ENCODE measurements at places on chromosomes 3 and 15.

- no peak for DNase-seq
These were observed 14.8 kb upstream of the SKIC8 start for GRCh38 chr15:78314181-78314581.

DNA sequence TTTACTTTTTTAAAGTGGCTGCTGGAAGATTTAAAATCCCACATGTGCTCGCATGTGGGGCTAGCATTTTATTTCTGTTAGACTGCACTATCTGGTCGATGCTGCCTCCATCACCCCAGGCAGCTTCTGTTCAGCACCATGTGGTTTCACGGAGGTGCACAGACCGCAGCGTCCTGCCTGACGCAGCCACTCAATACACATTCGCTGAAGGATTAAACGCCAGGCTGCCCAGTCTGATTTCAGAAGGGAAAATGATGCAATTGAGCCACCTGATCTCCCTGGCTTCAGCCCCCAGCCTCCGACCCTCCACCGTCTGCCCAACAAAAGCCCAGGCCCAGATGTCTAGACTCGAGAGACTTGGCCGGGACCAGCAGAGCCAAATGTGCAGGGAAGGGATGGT is 84.5 kb downstream of the MEGF11 start:
- DNase-seq: no peak

- no peak for DNase-seq
These were observed 201.3 kb upstream of the MRPL3 start for GRCh38 chr3:131704098-131704497.

DNA sequence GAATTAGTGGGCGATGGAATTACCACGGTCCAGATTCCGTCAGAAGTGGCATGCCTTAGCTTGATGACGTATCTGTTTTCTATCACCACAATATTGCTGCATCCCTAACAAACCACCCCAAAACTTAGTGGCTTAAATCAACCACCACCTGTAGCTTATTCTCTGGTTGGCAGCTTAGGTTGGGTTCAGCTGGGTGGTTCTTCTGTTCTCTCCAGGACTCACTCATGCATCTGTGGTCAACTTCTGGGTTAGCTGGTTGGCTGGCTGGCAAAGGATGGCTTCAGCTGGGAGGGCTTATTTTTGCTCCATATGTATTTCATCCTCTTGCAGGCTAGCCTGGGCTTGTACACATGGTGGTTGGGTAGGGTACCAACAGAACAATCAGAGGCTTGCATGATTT is 288.8 kb upstream of the LRRFIP2 start:
- no peak for DNase-seq

GRCh38 chr3:194879991-194880939 is 194.6 kb downstream of the FAM43A start:
- DNase-seq: no peak

- no peak for DNase-seq
These were observed 51.2 kb downstream of the MCTP2 start for GRCh38 chr15:94282269-94283250.

DNA sequence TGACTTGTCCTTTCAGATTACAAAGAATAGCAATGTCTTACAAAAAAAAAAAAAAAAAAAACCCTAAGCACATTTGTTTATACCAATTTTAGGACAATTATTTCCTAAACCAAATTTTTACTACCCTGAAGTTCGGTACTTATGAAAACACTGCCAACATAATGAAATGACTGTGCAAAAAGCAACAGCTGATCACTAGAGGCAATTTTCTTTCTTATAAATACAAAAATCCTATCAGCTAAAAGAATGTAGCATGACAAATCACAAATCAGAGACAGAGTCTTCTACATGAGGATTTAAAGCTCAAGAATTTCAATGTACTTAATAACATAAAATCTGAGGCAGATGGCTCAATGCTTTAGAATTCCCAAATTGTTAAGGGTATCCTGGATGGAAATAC is 191.8 kb downstream of the MAGI1 start:
- no peak for DNase-seq

GRCh38 chr3:18249126-18249525 is 176.0 kb downstream of the SATB1 start:
- no peak for DNase-seq

- no peak for DNase-seq
These were observed 1.7 kb downstream of the GABRG3 start for GRCh38 chr15:26972636-26973035.

GRCh38 chr3:61981060-61981459 is 392.3 kb downstream of the FEZF2 start:
- no peak for DNase-seq

DNA sequence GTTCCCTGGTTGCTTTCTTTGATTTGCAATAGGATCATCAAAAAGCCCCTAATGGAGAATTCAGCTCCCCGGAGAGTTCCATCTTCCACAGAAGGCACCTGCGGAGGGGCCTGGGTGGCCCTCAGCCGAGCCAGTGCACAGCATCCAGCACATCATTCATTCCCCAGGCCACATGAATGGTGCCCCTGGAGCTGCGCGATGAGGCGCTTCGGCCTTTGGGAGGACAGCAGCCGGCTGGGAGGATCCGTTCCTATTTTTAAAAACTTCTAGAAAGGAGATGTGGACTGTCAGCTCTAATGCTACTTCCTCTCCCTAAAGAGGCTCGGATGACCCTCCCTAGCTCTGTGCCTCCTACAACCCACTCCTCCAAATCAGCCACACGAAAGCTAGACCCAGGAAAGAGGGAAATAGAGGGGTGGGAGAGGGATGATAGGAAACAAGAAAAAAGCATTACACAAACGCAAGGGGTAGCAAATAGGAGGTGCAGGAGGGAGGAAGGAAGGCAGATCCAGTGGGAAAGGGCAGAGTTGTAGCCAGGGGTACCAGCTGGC is 20.3 kb downstream of the EHD4 start:
- no peak for DNase-seq

DNA sequence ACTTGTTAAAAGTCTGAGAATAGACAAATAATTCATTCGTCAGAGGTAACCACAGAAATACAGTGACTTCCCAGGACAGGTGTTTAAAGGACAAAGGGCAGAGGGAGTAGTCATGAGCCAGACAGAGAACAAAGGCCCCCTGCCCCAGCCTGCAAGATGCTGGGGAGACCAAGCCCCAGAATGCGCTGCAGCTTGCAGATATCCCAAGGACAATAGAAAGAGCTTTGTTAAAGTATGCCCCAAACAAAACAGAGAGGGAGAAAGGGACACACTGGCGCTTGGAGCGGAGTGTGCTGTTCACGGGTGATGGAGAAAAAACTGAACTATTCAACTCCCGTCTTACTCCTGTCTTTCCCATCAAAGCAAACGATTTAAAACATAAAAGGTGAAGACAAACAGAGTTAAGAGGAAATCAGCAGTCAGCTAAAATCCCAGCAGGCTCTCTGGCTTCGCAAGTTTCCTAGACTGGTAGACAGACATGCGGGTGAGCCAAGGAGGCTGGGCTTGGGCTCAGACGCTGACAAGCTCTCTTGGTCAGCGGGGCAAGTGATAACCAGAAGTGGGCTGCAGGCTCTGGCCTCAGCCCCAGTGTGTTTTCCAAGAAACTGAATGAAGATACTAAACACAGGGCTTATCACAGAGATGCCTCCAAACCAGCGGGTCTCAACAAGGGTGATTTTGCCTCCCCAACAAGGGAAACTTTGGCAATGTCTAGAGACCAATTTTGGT is 130.1 kb downstream of the UACA start:
- no peak for DNase-seq

DNA sequence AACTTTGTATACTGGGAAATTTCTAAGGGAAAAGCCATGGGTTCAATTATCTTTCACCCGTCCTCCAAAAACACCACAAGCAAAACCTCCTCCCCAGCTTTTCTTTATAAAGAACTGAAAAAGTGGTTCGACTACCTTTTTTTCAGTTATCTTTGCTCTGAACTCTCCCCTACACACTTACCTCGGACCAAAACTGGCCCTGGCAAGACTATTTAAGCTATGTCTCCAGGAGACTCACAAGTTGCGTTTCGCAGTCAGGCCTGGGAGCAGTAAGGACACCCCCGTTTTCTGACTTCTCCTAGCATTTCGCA is 645 bp downstream of the COPS2 start:
- DNase-seq: no peak

DNA sequence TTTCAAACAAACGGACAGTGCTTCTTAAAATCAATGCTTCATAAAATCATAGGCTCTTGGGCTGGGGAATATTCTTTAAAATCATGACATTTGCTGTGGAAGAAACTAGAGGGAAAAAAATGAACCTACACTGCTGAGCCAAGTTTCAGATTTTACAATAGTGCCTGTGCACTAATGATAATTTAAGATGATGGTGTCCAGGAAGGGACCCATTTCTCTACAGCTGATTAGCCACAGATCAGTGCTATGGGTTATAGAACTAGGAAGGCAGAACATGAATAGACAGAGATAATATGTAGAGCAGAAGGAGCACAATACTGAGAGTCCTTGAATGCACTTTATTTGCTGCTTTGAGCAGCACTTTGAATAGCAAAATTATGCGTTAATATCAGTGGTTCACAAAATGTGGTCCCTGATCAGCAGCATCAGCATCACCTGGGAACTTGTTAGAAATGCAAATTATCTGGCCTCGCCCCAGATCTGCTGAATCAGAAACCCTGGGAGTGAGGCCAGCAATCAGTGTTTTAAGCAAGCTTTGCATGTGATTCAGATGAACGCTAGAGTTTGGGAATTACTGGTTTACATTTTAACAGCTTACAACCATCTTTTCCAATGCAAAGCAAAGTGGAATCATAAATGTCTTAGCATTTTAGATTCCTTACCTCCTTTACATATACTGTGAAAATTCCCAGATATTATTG is 135.8 kb upstream of the ANKRD28 start:
- no peak for DNase-seq

GRCh38 chr15:93206893-93207292 is 117.9 kb upstream of the RGMA start:
- no peak for DNase-seq

- DNase-seq: no peak
These were observed 9.1 kb downstream of the MRPS11 start for GRCh38 chr15:88476635-88477060.

GRCh38 chr15:51621936-51622603 is 501 bp downstream of the DMXL2 start:
- DNase-seq: peak; percentile 17

DNA sequence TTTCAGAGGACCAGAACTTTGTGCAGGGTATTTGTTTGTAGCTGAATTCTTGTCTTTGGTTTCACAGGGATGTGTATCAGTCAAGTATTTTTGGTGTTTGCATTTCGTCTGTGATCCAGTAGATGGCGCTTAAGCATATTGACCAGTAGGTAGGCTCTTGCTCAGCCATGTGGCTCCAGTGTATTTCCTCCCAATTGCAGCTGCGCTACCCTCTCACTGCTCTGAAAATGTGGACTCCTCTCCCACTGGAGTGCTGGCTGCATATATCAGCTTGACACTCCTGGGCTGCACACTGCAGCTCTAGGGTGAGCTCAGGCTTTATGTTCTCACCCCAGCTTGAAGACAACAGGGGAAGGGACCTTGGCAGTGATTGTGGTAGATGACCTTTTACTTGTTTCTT is 1264.3 kb upstream of the ALCAM start:
- no peak for DNase-seq

GRCh38 chr3:126212620-126213378 is 32.4 kb upstream of the ALDH1L1 start:
- no peak for DNase-seq

GRCh38 chr3:150495563-150496168 is 50.6 kb downstream of the SERP1 start:
- DNase-seq: no peak

- no peak for DNase-seq
These were observed 125.2 kb upstream of the TGFBR2 start for GRCh38 chr3:30481241-30481640.

DNA sequence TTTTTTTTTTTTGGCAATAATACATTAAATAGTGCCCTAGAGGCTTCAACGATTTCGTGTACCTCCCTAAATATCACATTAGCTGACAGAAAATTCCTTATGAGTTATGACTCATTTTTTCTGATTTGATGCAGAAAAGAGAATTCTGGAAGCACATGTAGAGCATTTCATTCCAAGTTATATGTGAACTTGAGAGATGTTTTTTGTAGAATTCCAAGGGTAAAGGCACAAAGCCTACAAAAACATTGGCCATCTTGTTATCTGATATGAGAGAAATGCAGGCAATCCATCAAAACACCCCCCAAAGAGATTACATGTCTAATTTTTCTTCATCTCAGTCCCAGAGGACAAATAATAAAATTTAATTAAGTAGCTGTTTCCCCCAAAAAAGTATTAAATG is 6.7 kb upstream of the PFN2 start:
- no peak for DNase-seq

DNA sequence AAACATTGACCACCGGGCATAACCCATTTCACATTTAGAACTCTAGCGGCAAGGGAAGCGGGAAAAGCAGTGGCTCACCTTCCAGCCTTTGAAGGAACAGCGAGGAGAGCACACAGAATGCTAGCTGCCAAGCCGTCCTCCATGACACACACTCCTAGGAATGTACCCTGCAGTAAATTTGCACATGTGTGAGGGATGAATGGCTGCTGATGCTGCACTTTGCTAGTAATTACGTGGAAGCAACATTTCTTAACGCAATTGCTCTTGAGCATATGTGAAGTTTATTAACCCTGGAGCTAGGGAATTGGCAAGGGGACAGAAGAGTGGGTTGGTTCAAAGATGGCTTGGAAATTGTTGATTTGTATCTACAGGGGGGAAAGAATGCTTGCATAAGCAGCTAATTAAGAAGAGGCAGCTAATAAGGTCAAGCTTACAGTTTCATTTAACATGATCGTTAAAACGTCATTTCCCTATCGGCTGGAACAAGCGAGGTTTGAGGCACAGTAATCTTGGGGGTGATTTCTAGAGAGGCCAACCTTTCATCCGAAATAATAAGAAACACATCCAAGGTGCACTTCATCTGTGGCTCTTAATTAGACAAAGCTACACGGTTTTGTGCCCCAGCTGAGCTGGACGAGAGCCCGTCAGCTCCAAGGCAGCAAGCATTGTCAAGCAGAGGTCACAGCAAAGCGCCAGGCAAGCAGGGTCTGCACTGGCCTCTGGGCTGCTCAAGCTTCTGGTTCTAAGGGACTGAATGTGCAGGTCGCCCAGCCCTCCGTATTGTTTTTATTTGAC is 123.4 kb downstream of the CHSY1 start:
- no peak for DNase-seq

DNA sequence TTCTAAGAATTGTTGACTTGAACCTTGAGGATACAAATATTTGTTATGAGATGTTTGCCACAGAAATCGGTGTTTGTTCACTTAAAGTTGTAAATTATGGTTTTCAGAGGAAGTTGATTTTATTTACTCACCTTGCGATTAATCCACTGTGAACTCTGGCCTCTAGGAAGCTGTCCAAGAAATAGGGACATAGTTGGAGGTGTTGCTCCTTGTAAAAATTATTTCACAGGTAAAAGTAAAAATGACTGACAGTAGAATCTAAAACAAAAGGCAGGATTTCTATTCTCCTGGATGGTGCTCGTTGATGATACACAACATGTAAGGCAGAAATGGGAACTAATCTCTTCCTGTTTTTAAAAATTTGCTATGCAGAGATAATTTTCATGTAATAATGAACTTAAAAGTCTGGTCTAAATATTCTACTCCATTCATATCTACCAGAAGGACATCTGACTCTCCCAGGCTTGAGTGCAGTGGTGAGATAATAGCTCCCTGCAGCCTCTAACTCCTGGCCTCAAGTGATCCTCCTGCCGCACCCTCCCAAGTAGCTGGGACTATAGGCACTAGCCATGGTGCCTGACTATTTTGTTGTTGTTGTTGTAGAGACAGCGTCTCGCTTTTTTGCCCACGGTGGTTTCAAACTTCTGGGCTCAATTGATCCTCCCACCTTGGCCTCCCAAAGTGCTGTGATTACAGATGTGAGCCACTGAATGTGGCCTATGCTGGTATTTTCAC is 17.1 kb upstream of the LZTFL1 start:
- DNase-seq: no peak

GRCh38 chr3:185815391-185816282 is 9.2 kb downstream of the IGF2BP2 start:
- DNase-seq: no peak

- no peak for DNase-seq
These were observed 762 bp downstream of the CTNNB1 start for GRCh38 chr3:41199866-41200668.
